ENCODE measurements at places on chromosomes 12 and 14.
A peak's percentile ranks its signal among the peaks of the same experiment; 100 is the strongest.

GRCh38 chr14:81440041-81440440 is 39.9 kb upstream of the STON2 start:
- DNase-seq = no peak

DNA sequence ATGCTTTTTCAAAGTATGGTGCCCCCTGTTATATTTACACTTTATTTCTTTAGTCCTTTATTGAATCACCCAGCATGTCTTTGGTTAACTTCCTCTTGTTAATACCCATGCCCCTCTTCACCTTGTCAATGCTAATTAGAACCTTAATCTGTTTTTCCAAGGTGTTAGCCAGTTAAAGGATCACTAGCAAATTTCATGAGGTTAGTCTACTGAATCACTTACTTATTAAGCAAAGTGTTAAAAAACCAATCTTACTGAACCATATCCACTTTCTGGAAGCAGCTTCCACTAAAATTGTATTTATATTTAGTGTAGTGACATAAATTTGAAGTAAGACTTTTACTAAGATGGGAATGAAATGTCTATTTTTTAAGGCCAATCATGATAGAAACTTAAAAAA is 27.9 kb downstream of the TAOK3 start:
- DNase-seq = no peak

GRCh38 chr12:123939716-123940626 is 32.7 kb downstream of the CCDC92 start:
- no peak for DNase-seq

DNA sequence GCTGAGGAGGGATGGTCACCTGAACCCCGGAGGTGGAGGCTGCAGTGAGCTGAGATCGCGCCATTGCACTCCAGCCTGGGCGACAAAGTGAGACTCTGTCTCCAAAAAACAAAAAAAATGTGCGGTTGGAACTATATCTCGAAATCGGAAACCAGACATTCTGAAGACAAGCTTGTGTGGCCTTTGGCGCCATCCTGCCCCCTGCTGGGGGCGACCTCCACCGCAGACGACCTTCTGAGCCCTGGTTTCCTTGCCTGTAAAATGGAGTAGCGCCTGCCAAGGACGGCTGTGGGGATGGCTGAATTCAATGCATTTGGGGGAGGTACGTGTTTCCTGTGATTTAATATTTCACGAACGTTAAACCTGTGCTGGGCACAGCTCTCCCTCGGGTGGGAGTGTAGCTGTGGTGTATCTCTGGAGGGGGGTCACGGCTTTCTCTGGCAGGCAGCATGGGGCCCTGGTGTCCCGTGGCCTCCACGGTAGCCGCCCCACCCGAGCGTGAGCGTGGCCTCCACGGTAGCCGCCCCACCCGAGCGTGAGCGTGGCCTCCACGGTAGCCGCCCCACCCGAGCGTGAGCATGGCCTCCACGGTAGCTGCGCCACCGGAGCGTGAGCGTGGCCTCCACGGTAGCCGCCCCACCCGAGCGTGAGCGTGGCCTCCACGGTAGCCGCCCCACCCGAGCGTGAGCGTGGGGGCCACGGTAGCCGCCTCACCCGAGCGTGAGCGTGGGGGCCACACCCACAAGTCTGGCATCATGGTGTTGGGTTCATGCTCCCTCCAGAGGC is 55.3 kb downstream of the LRCOL1 start:
- DNase-seq = no peak

GRCh38 chr14:61654026-61654425 is 41.3 kb upstream of the HIF1A start:
- DNase-seq = no peak

DNA sequence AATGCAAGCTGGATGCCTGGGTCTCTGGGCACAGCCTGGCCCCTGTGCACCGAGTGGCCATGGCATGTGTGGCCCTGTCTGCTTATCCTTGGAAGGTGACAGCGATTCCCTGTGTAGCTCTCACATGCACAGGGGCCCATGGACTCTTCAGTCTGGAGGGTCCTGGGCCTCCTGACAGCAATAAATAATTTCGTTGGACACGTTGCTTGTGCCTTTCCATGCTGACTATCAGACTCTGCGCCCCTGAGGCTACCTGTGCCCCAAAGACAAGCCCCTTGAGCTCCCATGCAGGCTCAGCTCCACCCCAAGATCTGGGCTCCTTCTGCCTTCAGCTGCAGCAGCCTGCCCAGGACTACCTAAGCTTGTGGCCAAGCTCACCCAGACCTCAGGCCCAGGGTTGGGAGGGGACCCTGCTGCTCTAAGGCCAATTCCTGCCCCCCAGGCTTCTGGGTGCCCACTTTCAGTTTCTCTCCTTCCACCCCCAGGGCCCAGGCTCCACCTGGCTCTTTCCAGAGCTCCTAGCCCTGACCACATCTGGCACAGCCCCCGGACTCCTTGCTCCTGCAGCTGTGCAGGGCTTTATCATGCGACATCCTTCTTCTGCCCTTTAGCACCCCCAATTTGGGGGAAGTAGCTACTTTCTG is 11.8 kb downstream of the SERPINA3 start:
- DNase-seq = no peak

DNA sequence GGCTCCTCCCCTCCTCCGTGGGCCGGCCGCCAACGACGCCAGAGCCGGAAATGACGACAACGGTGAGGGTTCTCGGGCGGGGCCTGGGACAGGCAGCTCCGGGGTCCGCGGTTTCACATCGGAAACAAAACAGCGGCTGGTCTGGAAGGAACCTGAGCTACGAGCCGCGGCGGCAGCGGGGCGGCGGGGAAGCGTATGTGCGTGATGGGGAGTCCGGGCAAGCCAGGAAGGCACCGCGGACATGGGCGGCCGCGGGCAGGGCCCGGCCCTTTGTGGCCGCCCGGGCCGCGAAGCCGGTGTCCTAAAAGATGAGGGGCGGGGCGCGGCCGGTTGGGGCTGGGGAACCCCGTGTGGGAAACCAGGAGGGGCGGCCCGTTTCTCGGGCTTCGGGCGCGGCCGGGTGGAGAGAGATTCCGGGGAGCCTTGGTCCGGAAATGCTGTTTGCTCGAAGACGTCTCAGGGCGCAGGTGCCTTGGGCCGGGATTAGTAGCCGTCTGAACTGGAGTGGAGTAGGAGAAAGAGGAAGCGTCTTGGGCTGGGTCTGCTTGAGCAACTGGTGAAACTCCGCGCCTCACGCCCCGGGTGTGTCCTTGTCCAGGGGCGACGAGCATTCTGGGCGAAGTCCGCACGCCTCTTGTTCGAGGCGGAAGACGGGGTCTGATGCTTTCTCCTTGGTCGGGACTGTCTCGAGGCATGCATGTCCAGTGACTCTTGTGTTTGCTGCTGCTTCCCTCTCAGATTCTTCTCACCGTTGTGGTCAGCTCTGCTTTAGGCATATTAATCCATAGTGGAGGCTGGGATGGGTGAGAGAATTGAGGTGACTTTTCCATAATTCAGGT is at the start of gene PSEN1:
TSS of gene PSEN1 (plus strand) at position 121 of the 839 bp plus-strand sequence. CDS start 11,513 bp downstream, outside the sequence.
- DNase-seq = peak; percentile 95

Data from left kidney (tissue), 8 donors.